ENCODE measurements at places on chromosomes 4 and X.

DNA sequence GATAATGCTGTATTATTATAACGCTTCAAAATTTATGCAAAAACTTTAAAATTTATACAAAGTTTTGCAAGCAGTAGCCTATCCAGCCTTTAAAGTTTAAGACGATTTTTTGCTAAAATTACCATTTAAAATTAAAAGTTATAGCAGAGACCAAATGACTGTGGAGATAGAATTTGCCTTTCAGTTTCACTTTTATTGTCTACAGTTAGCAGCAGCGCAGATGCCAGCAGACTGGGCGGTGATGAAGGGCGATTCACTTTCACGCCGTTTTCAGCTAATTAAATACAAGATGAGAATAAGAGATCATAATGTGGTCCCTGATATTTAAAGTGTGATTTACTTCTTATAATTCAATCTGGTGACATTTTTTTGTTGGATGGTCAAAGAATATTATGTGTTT, 1381.5 kb upstream of the ADGRL3 start:
- no peak for DNase-seq

DNA sequence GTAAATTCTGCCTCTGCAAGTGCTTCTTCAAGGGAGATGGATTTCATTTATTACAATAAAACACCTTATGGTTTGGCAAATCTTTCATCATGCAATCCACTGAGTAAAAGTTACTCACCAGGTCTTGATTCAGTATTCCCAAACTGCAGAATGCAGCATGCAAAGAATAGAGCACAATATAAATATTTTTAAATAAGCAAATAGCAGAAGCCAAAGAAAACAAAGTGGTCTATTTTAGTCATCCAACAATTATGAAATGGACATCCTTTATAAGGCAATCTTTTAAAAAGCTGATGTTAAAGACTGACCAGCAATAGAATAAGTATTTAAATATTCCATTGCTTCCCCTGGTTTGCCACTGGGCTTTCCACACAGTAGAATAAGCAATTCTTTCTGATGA, 59.5 kb downstream of the SLC39A8 start:
- DNase-seq: no peak

DNA sequence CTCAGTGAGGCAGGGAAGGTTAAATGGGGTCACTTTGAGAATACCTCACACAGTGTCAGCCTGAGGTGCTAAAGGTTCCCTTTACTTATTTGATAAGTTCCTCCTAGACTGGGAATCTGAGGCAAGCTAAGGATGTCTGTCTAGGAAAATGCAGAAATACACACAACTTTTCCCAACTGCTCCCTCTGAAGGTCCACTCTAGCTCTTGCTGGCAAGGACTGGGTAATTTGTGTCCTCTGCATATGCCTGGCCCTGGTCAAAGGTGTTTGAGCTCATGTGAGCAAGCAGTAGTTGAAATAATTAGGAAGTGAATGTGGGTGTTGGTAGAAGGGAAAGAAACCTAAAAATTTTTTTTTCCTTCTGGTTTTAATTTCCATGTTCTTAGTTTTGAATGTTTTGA, 21.3 kb downstream of the TXLNG start:
- DNase-seq: no peak

GRCh38 chr4:150316332-150317205, 238.3 kb downstream of the DCLK2 start:
- DNase-seq: no peak

DNA sequence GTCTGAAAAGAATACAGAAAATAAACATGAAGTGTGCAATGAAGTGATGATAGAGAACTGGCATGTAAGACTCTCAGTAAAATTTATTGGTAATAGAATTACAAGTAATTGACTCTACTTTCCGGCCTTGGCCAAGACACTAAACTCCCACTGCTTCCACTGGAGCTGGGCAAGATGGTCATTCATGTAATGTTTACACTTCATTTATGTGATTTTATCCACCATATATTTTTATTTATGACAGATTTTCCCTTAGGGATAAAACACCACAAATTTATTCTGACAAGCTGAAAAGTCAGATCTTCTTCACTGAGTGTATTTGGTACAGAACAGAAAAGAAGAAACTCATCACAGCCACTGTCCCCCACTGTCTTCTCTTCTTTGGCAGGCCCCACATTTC, 191.9 kb downstream of the SLC39A8 start:
- DNase-seq: no peak

Data from neural crest cell (in vitro differentiated cells).